Activated T-cell treated with anti-CD3 and anti-CD28 coated beads, Interleukin-2, amount 50 U/mL, for 24 hours (primary cell): ENCODE measurements at places on chromosomes 16 and 17.

GRCh38 chr17:65756760-65757159 is 195.3 kb upstream of the AXIN2 start:
- no peak overlapping the region for H3K27ac ChIP-seq
- no peak overlapping the region for H3K4me3 ChIP-seq

DNA sequence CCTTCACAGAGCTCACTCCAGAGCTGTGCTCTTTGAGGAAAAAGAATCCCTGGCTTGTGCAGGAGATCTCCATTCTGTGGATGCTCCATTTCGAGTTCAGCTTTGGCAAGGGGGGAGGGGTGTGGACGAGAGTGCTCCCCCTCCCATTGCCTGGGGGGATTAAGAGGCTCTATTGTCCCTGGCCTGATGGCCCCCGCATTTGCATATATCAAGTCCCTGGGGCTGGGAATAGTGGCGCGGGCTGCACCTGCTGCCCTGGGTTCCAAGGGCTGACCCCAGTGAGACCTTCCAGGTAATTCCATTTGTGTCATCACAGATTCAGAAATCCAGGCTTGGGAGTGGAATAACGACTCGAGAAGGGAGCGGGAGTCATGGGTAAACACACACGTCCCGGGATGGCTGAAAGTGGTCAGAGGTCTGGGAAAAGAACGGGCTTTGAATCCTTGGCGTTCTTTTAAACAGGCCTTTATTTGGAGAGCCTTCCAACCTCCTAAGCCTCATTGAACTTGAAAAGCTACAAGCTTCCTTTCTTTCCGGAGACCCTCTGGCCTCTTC is 479.3 kb downstream of the HS3ST3B1 start:
- no peak for DNase-seq
- H3K36me3 ChIP-seq: no peaks in the 10 kb centered on the region
- H3K27ac ChIP-seq: no peak overlapping the region

DNA sequence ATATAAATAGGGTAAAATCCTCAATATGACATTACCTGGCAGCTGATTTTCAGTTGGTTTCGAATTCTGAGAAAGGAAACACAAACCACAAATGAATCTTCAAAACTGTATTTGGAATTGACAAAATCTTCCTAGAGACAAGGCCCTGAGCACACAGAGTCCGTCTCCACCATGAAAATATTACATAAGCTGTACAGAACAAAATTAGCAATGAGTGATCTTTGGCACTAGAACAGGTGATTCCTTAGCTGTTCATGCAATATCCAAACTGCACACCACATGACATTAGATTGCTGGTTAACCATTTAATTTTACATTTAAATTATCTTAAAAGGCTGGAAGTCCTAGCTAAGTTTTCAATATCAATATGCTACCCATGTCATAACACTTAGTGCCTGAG is 31.7 kb downstream of the GJC1 start:
- no peak for DNase-seq
- H3K27ac ChIP-seq: no peak overlapping the region
- no peaks in the 10 kb centered on the region for H3K36me3 ChIP-seq
- H3K4me1 ChIP-seq: peaks cover 4% of the 10 kb centered on the region

- H3K4me1 ChIP-seq: peaks cover 7% of the 10 kb centered on the region
- no peaks in the 10 kb centered on the region for H3K36me3 ChIP-seq
- no peak overlapping the region for H3K27ac ChIP-seq
- DNase-seq: no peak
- H3K27me3 ChIP-seq: no peaks in the 10 kb centered on the region
Measured at GRCh38 chr16:53529513-53529912, 26.5 kb upstream of the AKTIP start.

GRCh38 chr16:75351183-75351582 is 82.1 kb downstream of the CFDP1 start:
- no peak for DNase-seq
- H3K27me3 ChIP-seq: no peaks in the 10 kb centered on the region
- no peak overlapping the region for H3K27ac ChIP-seq
- peaks cover 3% of the 10 kb centered on the region for H3K4me1 ChIP-seq
- no peak overlapping the region for H3K4me3 ChIP-seq

GRCh38 chr16:27239906-27240655 is 28.5 kb downstream of the NSMCE1 start:
- DNase-seq: peak; percentile 36
- no peaks in the 10 kb centered on the region for H3K27me3 ChIP-seq
- H3K4me3 ChIP-seq: no peak overlapping the region
- H3K27ac ChIP-seq: peak overlapping the region; percentile 74
- H3K36me3 ChIP-seq: peaks cover 58% of the 10 kb centered on the region

DNA sequence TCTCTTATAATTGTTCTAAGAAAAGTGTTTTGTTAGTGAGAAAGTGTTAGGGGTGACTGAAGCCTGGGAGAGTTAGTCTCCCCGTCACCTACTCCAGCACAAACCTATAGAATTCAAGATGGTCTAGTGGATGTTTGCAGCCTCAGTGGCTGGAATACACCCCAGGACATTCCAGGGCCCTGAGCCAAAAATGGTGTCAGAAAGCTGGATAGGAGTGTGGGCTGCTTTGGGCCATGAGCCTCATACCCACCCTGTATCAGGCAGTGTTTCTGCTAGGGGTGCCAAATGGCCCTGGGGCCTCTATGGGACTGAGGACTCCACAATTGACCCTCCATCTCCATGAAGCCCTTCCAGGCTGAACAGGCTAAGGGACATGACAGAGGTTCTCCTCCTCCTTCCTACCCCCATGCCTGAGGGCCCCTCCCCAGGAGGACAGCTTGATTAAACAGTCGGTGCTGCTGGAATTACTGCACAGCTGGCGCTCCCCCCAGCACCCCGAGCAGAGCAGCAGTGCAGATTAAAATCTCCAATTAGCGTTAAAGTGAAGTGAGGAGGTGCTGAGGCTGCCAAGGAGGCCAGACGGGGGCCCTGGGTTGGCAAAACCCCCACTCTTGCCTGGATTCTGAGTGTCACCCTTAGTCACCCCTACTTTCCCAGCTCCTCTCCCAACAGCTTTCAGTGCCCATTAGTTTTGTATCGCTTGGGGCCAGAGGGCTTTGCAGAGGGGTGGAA is 59.1 kb downstream of the NEUROD2 start:
- H3K36me3 ChIP-seq: peaks cover 72% of the 10 kb centered on the region
- no peak overlapping the region for H3K27ac ChIP-seq
- H3K4me3 ChIP-seq: no peak overlapping the region
- no peaks in the 10 kb centered on the region for H3K27me3 ChIP-seq

DNA sequence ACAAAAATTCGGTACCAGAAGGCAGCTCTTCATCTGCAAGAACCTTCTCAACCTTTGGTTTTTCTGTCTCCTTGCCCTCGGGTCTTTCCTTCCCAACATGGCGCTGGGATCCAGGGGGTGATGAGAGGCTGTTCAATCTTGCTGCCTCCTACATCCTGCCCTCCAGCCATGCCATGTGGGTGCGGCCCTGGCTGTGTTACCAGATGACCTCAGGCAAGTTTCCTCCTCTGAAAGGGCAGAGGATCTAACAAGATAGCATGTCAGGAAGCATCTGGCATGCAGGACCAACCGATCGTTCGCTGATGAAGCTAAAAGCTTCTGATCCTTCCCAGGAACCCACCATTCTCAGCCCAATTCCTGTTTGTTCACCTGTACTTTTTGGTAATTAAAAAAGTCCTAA is 36.8 kb upstream of the BCAR1 start:
- peaks cover 53% of the 10 kb centered on the region for H3K36me3 ChIP-seq
- H3K4me3 ChIP-seq: no peak overlapping the region
- H3K27me3 ChIP-seq: peaks cover 9% of the 10 kb centered on the region
- H3K4me1 ChIP-seq: peaks cover 15% of the 10 kb centered on the region
- no peak for DNase-seq
- peak overlapping the region; percentile 75 for H3K27ac ChIP-seq

DNA sequence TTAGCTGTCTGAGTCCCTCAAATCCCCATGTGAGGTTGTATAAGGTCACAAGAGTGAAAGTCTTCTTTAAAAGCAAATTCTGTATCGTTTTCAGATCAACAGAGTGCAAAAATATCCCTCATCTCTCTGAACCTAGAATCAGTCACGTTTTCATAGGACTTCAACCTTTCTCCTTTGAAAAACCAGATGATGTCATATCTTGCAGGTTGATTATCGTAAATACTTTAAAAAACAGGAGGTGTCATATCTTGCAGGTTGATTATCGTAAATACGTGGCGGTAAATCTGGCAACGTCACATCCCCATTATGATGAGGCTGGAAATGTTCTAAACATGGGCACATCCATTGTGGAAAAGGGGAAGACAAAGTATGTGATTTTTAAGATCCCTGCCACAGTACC is 25.9 kb downstream of the BCO1 start:
- H3K27ac ChIP-seq: no peak overlapping the region
- no peak overlapping the region for H3K4me3 ChIP-seq
- no peak for DNase-seq

GRCh38 chr17:6627019-6627418 is 13.5 kb downstream of the KIAA0753 start:
- no peaks in the 10 kb centered on the region for H3K27me3 ChIP-seq
- no peak overlapping the region for H3K4me3 ChIP-seq

DNA sequence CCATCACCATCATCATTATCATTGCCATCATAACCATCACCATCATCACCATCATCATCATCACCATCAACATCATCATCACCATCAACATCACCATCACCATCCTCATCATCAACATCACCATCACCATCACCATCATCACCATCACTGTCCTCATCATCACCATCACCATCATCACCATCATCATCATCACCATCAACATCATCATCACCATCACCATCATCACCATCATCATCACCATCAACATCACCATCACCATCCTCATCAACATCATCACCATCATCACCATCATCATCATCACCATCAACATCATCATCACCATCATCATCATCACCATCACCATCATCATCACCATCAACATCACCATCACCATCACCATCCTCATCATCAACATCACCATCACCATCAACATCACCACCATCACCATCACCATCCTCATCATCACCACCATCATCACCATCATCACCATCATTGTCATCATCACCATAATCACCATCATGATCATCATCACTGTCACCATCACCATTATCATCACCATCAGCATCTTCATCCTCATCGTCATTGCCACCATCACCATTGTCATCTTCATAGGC is 23.9 kb downstream of the COX4I1 start:
- DNase-seq: no peak
- H3K36me3 ChIP-seq: no peaks in the 10 kb centered on the region
- peaks cover 14% of the 10 kb centered on the region for H3K27me3 ChIP-seq
- H3K4me1 ChIP-seq: peaks cover 14% of the 10 kb centered on the region

GRCh38 chr17:77555741-77556291 is 402.7 kb upstream of the TNRC6C start:
- H3K4me1 ChIP-seq: no peaks in the 10 kb centered on the region
- H3K4me3 ChIP-seq: no peak overlapping the region
- H3K36me3 ChIP-seq: no peaks in the 10 kb centered on the region
- peaks cover 18% of the 10 kb centered on the region for H3K27me3 ChIP-seq

DNA sequence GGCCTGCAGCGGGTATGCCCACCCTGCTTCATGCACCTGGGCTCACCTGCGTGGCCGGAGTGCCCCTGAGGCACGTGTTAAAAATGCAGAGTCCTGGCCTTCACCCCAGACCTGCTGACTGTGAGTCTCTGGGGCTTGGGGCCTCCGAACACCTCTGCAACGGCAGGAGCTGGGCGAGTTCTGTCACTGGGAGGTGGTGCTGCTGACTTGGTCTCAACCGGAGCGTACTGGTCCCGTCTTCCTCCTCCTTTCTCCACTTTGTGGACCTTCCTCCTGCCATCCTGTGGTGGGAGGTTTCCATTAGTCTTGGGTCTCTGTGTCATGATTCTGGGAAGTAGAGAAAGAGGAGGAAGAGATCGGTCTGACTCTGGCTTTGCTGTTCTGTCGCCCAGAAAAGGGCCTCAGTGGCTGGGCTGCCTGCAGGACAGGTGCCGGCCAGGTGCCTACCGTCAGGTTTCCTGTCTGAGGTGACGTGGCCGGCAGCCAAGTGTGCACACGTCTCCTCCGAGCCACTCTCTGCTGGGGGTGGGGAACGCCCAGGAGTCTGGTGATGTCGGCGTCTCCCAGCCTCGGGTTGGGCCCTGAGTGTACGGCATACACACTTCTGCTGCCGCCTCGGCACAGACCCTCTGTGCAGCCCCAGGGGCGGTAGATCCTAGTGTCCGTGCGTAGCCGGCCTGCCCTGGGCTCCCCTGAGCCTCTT is 6.9 kb downstream of the TSC2 start:
- DNase-seq: no peak
- H3K4me3 ChIP-seq: no peak overlapping the region
- no peaks in the 10 kb centered on the region for H3K27me3 ChIP-seq
- peaks cover 3% of the 10 kb centered on the region for H3K4me1 ChIP-seq
- H3K36me3 ChIP-seq: peaks cover 75% of the 10 kb centered on the region

- no peaks in the 10 kb centered on the region for H3K4me1 ChIP-seq
- DNase-seq: no peak
- H3K27ac ChIP-seq: no peak overlapping the region
- no peak overlapping the region for H3K4me3 ChIP-seq
- H3K27me3 ChIP-seq: peaks cover 17% of the 10 kb centered on the region
Measured at GRCh38 chr17:13538841-13539411, 62.8 kb downstream of the HS3ST3A1 start.

GRCh38 chr16:65740711-65741110 is 618.8 kb upstream of the CDH11 start:
- no peaks in the 10 kb centered on the region for H3K36me3 ChIP-seq
- H3K4me3 ChIP-seq: no peak overlapping the region
- H3K27me3 ChIP-seq: no peaks in the 10 kb centered on the region
- no peak overlapping the region for H3K27ac ChIP-seq
- H3K4me1 ChIP-seq: no peaks in the 10 kb centered on the region
- DNase-seq: no peak

DNA sequence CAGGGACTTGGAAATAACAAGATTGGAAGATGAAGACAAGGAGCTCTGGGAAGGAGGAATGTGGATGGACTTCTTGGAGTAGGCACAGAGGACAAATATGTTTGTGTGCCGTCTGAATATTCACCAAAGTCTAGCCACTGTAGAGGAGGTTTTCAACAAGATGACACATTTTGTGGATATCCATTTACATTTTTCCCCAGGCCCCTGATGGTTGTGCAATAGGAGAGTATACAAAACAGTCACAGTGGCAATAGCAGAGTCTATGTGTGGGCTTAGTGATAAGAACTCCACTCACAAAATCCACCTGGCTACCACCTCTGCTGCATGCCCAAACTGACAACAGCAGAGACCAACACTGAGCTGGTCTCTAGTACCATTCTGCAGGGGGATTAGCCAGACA is 32.6 kb upstream of the RPL38 start:
- no peaks in the 10 kb centered on the region for H3K4me1 ChIP-seq
- DNase-seq: no peak
- no peak overlapping the region for H3K4me3 ChIP-seq
- H3K27me3 ChIP-seq: peaks cover 36% of the 10 kb centered on the region
- H3K36me3 ChIP-seq: no peaks in the 10 kb centered on the region

- peak; percentile 93 for DNase-seq
- peaks cover 51% of the 10 kb centered on the region for H3K36me3 ChIP-seq
- peak overlapping the region; percentile 100 for H3K27ac ChIP-seq
- no peaks in the 10 kb centered on the region for H3K27me3 ChIP-seq
Measured at GRCh38 chr17:7841915-7842379, 7.9 kb downstream of the KDM6B start.

- H3K4me1 ChIP-seq: no peaks in the 10 kb centered on the region
- H3K27ac ChIP-seq: no peak overlapping the region
- no peaks in the 10 kb centered on the region for H3K27me3 ChIP-seq
Measured at GRCh38 chr17:80018917-80019651, 16.6 kb downstream of the TBC1D16 start.
